Psoas muscle (tissue), 8 donors: ENCODE measurements at places on chromosomes 4 and X. TPM values are rescaled to one million over a fixed set of nuclear protein-coding genes. Genes with fewer than 3 reads are reported as not detected.

PAGE1 gene
- not detected for total RNA-seq

SSX4 gene
- total RNA-seq = not detected

FRMPD3 gene
- total RNA-seq = 0.02 TPM

NEXMIF gene
- total RNA-seq = 0.08 TPM

NR3C2 gene
- 17.3 TPM for total RNA-seq

DNA sequence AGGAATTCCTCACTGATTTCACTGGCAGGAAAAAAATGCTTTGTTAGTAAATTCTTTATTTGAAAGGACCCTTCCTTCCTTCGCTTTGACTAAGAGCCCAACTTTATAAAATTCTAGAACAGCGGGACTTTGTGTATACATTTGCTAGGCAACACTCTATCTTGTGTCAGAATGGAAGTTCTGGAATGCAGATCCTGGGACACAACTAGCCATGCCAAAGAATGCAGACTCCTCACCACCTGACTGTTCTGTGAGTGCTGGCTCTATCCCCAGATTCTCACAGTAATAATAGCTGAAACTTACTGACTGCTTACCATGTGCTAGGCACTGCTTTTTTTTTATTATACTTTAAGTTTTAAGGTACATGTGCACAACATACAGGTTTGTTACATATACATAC is 73.3 kb upstream of the ZDHHC15 start:
- DNase-seq = no peak

DNA sequence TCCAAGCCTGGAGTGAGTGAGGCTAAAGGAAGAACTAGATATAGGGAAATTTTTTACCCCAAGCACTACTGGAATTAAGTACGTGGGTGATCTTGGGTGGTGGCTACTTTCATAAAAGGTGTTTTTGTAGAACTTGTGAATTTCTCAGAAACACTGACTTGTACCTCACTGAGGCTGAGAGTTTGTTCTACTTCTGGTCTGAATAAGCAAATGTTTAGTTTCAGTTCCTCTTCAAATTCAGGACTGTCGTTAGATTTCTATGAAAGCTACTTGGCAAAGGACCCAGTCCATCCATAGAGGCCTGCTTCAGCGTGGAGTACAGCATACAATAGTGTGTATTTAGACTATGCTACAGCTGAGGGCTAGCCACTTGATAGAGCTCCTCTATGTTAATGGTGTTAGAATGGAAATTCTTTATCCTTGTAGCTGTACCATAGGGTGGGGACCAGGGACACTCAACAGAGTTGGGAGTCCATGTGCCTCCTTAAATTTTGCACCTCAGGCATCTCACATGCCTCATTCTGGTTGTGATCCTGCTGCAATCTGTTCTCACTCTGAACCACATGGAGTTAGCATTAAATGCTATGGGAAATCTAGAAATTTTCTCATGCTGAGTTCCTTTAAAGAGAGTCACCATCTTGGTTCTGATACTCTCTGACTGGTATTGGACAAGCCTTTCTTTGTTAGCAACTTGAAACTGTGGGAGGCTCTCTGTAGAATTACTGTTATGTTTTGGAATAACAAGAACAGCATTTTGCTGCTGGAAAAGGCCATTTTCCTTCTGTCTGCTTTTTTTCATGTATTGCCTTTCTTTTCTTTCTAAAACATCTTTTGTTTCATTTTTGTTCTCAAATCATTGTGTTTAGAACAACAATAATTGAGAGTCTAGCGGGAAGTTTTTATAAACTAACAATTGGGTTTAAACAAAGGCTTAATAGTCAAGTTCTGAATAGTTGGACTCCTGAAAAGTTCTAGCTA is 86.8 kb downstream of the PDGFRA start:
- DNase-seq = no peak

DNA sequence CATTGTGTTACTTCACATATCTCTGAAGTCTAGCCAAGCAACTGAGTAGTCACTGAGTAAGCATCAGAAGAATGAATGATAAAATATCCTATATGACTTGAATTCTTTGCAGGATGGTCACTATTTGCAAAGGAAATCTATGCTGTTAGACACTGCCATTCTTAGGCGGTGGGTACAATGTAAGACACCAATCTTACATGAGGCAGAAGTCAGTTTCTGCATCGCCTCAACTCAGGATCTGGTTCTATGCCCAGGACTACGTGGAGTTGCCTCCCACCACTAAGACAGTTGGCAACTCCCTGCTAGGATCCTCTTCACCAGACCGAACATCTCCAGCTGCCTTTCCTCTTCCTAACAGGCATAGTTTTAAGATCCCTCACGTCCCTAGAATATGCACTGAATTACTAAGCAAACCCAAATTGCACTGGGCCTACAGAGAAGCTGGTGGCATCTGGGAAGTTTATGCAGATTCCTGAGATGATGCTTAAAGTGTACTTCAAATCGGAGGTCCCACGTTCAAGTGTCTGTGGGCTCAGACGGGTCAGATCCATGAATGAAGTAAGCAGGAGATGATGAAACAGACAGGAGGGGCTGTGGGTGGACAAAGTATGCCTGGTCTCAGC is 45.6 kb downstream of the SEL1L3 start:
- DNase-seq = no peak

- DNase-seq = no peak
Observed at GRCh38 chr4:80008351-80008750, 64.7 kb downstream of the ANTXR2 start.

- DNase-seq = peak; percentile 80
Observed at GRCh38 chr4:3480528-3481112, 17.5 kb downstream of the DOK7 start.
